ENCODE measurements at places on chromosomes 2 and 18.

- no peak for DNase-seq
These were observed 482.3 kb downstream of the TNS1 start for GRCh38 chr2:217520356-217521010.

- no peak for DNase-seq
These were observed 1071.7 kb downstream of the RPIA start for GRCh38 chr2:89763254-89763580.

- no peak for DNase-seq
These were observed 196.7 kb downstream of the SH3BP4 start for GRCh38 chr2:235148201-235149170.

- no peak for DNase-seq
These were observed 937 bp upstream of the LANCL1 start for GRCh38 chr2:210477496-210477895.

- no peak for DNase-seq
These were observed 3.3 kb downstream of the GAD1 start for GRCh38 chr2:170819680-170820664.

DNA sequence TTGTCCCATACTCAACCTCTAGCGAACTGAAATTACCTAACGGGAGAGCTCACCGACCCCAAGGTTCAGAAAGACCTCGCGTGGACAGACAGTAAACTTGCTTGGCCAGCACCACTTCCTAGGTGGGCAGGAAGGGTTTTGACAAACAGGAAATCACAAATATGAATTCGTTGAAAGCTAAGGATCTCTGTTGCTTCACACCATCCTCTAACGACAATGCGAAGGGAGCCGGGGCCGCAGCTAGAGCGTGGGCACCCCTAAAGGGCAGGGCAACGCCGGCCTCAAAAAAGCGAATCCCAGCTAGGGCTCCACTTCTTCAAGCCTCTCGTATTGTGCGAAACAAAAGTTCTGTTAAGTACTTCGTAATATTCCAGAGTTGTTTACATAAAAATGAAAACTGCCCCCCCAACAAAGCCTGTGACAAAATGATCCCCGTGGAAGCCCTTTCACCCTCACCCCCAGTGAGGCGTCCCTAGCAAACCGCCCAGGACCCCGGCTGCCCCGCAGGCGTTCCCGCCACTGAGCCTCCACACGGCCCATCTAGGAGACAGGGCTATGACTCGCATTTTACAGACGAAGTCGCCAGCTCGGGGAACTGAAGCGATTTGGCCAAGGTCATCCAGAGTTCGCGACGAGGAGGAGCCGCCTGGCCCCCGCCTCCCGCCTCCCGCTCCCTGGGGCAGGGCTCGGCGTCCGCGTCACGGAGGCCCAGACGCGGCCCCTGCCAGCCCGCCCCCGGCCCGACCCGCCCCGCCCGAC lies 548 bp downstream of the KANSL3 start:
- peak; percentile 62 for DNase-seq

DNA sequence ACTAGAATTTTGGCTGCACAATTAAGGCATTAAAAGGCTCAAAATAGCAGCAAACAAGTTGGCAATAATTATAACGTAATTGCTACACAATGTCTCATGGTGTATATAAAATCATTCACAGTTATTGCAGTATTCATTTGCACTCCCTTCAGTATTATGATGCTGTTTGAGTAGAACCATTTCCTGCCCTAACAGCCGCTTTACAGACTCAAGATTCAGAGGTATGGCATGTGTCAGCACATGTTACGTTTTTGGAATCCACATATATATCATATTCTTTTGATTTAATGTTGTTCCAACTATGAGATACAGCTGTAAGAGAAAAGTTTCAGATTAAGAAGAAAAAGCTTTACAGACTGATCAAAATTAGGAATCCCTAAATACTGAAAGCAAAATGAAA lies 56.3 kb upstream of the NCKAP5 start:
- DNase-seq, result no peak

DNA sequence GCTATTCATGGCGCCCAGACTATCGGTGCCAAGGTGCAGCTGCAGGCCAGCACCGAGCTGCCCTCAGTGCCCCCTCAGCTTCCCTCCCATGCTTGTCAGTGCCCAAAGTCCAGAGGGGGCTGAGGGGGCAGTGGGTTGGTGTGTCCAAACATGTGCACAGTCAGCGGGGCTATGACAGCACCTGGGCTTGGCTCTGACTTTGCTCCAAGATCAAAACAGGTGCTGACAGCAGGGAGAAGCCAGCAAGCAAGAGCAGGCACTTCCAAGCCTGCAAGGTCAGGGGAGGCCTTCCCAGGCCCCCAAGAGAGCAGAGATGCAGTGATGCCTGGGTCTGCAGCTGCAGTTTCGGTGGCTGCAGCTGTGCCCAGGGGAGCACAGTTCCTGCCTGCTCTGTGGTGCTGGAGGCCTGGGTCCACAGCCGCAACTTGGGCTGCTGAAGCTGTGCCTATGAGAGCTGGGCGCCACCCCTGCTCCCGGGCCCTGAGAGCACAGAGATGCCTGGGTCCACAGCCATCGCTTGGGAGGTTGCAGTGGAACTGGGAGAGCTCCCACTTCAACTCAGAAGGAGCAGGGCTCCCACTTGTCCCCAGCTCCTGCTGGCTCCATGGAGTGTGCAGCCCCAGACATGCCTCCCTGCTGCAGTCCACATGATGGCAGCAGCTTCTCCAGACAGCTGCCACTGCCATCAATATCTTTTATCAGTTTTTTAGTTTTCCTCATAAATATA lies 775.3 kb upstream of the POU3F3 start:
- no peak for DNase-seq

DNA sequence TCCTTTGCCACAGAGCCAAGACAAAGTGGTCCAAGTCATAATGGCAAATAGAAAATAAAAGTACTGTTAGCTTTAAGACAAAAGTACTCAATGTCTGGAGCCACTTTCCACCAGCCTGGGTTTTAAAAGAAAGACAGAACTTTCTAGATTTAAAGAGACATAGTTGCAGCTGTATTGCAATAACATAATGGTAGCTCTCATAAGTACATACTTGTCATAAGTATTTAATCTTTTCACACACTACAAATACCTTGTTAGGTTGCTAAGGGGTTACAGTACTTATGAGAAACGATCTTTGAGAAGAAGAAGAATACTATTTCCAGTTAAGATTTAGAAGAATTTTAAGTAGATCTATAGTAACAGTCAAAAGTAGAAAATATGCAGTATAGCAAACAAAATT lies 28.9 kb upstream of the AQP4 start:
- no peak for DNase-seq

DNA sequence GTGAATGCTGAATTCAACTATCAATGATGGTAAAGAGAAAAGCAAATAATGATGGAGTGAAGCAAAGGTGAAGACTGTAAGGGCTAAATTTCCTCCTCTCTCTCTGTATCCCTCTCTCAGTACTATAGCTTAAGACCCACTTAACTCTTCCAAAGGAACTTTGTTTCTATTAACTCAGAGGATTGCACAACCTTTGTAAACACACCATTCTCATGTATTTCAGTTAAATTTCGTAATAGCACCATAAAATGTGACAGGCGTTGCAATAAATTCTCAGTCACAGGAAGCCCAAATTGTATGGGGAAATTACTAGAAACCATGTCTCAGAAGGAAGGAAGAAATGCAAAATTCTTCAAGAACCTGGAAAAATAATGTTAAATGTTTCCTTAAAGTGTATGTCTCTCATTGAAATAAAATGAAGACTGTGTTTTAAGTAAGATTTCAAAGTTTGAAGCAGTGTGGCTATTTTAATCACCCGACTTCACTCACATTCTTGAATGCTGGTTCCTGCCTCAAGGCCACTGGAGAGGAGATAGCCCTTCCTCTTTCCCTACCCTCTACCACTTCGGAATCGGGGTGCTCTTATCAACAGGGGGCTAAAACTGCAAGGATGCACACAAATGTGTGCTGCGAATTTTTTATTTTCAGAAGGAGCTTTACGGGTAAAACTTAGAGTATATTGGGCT lies 112.1 kb downstream of the FTCDNL1 start:
- DNase-seq, result no peak

GRCh38 chr2:216119986-216120385 lies 10.8 kb downstream of the XRCC5 start:
- DNase-seq, result no peak

DNA sequence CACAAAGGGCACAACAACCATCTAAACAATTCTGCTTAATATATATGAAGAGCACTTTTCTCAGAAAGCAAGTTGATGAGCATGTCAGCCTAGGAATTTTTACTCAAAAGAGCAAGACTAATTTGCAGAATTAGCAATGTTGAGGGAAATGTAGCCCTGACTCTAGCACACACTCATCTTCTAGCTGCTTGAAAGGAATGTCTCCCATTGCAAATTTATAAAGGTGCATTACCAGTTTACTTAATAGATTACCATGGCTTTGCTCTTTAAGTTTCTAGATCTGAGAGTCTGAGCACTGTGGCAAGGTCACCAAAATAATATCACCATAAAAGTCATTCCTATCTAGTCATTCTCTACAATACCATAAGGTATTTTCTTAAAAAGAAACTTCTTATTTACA lies 40.8 kb downstream of the USP40 start:
- DNase-seq, result no peak

DNA sequence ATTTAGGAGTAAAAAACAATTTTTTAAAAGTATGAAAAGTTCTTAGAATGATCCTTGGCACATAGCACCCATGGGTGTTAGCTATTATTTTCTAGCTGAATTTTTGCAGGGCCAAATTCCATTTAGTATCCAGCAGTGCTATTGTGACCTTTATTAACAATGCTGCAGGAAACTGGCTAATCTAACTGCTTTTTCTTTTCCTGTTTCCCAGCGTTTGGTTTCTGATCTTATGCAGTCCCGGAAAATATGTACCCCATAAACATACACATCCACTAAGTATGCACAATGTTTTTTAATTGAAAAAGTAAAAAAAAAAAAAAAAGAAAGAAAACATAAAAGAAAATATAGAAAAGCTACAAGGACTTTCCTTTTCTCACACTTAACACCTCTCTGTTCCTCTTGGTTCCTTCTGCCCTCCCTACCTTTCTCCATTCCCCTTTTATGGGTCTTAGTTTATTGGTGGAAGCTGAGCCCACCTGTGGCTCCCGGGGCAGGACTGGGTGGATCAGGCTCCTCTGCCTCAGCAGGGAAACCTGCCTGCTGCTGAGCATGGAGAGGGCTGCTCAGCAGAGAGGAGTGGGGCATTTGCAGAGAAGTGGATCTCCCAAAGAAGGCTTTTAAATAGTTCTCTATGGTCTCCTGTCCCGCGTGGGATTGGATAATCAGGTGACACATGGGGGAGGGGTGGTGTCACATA lies 9.3 kb upstream of the SLC16A14 start:
- DNase-seq, result no peak

DNA sequence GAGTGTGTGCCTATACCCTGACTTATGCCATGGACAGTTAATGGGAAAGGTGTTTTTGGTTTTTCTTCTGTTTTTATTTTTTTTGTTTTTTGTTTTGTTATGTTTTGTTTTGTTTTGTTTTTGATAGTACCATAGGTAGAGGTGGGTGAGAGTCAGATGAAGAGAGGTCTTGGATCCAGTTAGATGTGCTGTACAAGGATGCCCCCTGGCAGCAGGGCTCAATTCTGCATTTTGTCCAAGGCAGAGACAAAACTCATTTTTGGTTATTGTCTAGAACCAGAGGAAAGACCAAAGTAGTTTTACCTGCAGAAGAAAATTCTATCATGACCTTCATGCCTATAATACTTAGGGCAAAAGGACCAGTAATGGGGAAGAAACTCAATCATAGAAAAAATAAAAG lies 48.5 kb downstream of the SLC5A7 start:
- DNase-seq, result no peak

DNA sequence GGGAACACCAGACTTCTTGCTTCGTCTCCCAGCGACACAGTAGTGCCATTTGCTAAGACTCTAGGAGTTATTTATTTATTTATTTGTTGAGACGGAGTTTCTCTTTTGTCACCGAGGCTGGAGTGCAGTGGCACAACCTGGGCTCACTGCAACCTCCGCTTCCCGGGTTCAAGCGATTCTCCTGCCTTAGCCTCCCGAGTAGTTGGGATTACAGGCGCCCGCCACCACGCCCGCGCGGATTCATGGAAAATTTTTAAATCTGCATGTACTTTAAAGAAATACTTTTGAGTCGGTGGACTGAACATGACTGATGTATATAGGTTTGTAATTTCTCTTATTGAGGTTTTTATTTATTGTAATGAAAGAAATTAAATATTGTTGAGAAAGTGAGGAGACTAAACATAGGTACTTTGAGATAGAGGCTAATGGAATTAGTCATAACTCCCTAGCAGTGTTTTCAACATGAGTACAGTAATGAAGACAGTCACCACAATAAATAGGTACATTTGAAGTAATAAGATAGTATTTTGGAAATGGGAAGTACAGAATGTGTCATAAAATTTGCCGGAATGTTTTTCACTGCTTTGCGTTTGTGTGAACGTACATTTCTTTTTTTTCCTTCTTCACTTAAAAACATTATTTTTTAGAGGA lies 983 bp downstream of the MTX2 start:
- no peak for DNase-seq

- no peak for DNase-seq
These were observed 49.4 kb upstream of the APCDD1 start for GRCh38 chr18:10405014-10405493.

- DNase-seq, result no peak
These were observed 1138.3 kb downstream of the DPP10 start for GRCh38 chr2:115580784-115581183.

GRCh38 chr18:58396144-58396543 lies 232.7 kb downstream of the ALPK2 start:
- no peak for DNase-seq

GRCh38 chr2:16717477-16717876 lies 51.8 kb upstream of the CYRIA start:
- DNase-seq, result no peak

DNA sequence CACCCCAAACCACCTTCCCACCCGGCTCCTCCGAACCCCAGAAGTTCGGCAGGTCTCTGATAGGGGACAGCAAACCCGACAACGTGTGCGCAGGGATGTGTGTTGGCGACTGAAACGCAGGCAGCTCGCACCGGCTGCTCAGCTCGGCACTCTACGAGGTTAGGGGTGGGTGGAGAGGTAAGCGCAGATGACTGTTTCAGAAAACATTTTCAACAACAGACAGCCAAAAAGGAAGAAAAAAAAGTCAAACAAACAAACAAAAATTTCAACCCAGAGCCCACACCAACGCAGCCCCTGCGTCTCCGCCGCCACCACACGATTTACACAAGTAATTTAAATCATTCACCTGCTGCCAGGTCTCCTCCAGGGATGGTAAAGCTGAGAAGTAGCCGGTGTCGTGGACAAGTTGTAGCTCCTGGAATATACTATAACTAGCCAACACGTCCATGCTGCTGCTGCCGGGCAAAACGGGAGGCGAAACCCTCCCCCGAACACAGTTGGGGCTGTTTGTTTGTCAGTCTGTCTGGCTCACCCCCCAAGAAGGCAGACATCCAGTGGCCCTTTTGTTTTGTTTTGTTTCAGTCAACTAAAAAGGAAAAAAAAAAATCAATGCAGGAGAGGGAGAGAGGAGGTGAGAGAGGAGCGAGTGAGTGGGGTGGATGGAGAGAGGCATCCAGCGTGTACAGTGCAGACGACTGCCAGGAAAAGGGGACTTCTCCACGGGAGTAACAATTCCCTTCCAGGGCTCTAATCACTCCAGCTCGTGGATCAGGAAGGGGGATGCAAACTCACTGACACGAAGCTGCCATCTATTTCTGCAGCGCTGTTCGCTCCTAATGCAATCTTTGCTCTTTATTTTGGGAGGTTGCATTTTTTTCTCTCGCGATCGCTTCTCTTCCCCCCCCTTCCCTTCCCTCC lies at the start of gene KLF7:
Gene KLF7 (minus strand): TSS at position 828 of the 918 bp plus-strand sequence. CDS start 380 bp downstream, at position 448.
- peak; percentile 61 for DNase-seq

GRCh38 chr2:43274055-43274454 lies 47.6 kb upstream of the ZFP36L2 start:
- DNase-seq, result no peak

GRCh38 chr2:239021224-239021623 lies 173.3 kb downstream of the TWIST2 start:
- no peak for DNase-seq

Measured in NCI-H2081 (cell line).